ENCODE measurements at places on chromosomes 5 and 9. TPM values are rescaled to one million over a fixed set of nuclear protein-coding genes. Genes with fewer than 3 reads are reported as not detected.

Gene CTSV
- 0.74 TPM for total RNA-seq

Gene PCA3
- total RNA-seq, result 0.49 TPM

Gene RNF183
- total RNA-seq, result not detected

Gene GLRA1
- not detected for total RNA-seq

Gene FOXD4L4
- total RNA-seq, result 0.25 TPM

Gene NRARP
- total RNA-seq, result 2.7 TPM

Gene PCDHGA9
- 12.8 TPM for total RNA-seq

Gene SMC5
- 19.9 TPM for total RNA-seq

Gene SLCO6A1
- 0.25 TPM for total RNA-seq

Gene DEPDC1B
- 9.3 TPM for total RNA-seq

Gene BRD8
- 44.5 TPM for total RNA-seq

Gene DDX4
- under 0.01 TPM for total RNA-seq

Gene BAG1
- total RNA-seq, result 36.6 TPM

Gene F2RL1
- 2.2 TPM for total RNA-seq

Gene FYB1
- total RNA-seq, result 1.5 TPM

Gene PCDHB8
- 4.9 TPM for total RNA-seq

Gene PTAR1
- total RNA-seq, result 42.0 TPM

Gene IFNA13
- not detected for total RNA-seq

Gene PCSK1
- total RNA-seq, result 1.2 TPM

Gene TRIM14
- total RNA-seq, result 1.5 TPM

Gene IGIP
- total RNA-seq, result 8.4 TPM

Gene CARD6
- total RNA-seq, result 0.74 TPM

Gene SLC6A7
- 1.5 TPM for total RNA-seq

Gene ARID3C
- total RNA-seq, result not detected
